Liver (tissue), 10 donors: ENCODE measurements at places on chromosomes 11 and 22. TPM values are rescaled to one million over a fixed set of nuclear protein-coding genes. Genes with fewer than 3 reads are reported as not detected.
A peak's percentile ranks its signal among the peaks of the same experiment; 100 is the strongest.

- no peaks in the 10 kb centered on the region for H3K36me3 ChIP-seq
- no peak for DNase-seq
- H3K27ac ChIP-seq: no peak overlapping the region
- no peak overlapping the region for H3K4me3 ChIP-seq
Observed at GRCh38 chr22:44316393-44317122, 3.8 kb upstream of the SHISAL1 start.

GRCh38 chr22:26122920-26123468 is 46.3 kb upstream of the SEZ6L start:
- H3K27me3 ChIP-seq: peaks cover 5% of the 10 kb centered on the region
- DNase-seq: no peak
- no peak overlapping the region for H3K27ac ChIP-seq

DNA sequence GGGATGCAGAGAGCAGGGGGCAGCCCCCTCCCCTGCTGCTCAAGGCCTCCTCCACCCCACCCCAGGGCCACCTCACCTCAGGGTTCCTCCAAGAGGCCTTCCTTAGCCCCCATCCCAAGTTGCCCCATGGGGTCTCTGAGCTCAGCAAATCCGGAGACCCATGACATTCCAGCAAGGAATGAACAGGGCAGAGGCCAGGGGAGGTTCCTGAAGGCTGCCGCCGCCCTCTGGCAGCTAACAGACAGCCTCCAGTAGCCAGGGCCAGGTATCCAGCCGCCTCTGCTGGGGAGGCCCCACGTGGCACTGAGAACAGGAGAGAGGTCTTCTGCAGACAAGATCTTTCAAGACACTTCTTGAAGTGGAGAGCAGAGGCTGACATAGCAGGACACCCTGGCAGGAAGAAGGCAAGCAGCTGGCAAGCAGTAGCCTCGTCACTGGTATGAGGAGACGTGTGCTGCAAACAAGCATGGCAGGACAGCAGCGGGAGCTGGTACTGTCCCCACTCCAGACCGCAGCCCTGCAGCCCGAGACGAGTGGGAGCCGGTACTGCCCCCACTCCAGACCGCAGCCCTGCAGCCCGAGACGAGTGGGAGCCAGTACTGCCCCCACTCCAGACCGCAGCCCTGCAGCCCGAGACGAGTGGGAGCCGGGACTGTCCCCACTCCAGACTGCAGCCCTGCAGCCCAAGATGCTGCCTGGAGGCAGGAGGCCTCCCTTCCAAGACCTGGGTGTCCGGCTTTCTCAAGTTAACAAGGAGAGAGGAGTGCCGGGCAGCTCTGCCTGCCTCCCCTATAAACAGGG is 190.6 kb downstream of the IGLL1 start:
- H3K36me3 ChIP-seq: no peaks in the 10 kb centered on the region
- H3K4me3 ChIP-seq: no peak overlapping the region
- H3K27ac ChIP-seq: no peak overlapping the region
- no peaks in the 10 kb centered on the region for H3K4me1 ChIP-seq

- no peak for DNase-seq
- no peaks in the 10 kb centered on the region for H3K27me3 ChIP-seq
Observed at GRCh38 chr11:72758304-72758689, 6.1 kb upstream of the ARAP1 start.

- no peak overlapping the region for H3K27ac ChIP-seq
- H3K36me3 ChIP-seq: no peaks in the 10 kb centered on the region
- DNase-seq: no peak
- no peak overlapping the region for H3K4me3 ChIP-seq
Observed at GRCh38 chr11:45399166-45399565, 113.0 kb upstream of the SYT13 start.

Gene MPEG1
- total RNA-seq: 27.2 TPM

GRCh38 chr11:78040691-78041379 is 17.8 kb upstream of the KCTD14 start:
- no peaks in the 10 kb centered on the region for H3K36me3 ChIP-seq
- H3K4me3 ChIP-seq: no peak overlapping the region
- H3K4me1 ChIP-seq: peaks cover 19% of the 10 kb centered on the region
- H3K27me3 ChIP-seq: no peaks in the 10 kb centered on the region

Gene KBTBD3
- total RNA-seq: 1.3 TPM

GRCh38 chr11:92332986-92333385 is 108.4 kb downstream of the FAT3 start:
- no peak for DNase-seq
- peaks cover 10% of the 10 kb centered on the region for H3K4me1 ChIP-seq
- H3K4me3 ChIP-seq: no peak overlapping the region
- no peaks in the 10 kb centered on the region for H3K27me3 ChIP-seq
- no peaks in the 10 kb centered on the region for H3K36me3 ChIP-seq

Gene MUC15
- not detected for total RNA-seq

DNA sequence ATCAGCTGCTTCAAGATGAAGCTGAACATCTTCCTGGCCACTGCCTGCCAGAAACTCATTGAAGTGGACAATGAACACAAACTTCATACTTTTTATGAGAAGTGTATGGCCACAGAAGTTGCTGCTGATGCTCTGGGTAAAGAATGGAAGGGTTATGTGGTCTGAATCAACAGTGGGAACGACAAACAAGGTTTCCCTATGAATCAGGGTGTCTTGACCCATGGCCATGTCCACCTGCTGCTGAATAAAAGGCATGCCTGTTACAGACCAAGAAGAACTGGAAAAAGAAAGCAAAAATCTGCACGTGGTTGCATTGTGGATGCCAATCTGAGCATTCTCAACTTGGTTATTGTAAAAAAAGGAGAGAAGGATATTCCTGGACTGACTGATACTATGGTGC is 22.2 kb upstream of the BIRC3 start:
- H3K4me3 ChIP-seq: no peak overlapping the region
- DNase-seq: no peak
- H3K27ac ChIP-seq: no peak overlapping the region
- no peaks in the 10 kb centered on the region for H3K4me1 ChIP-seq
- no peaks in the 10 kb centered on the region for H3K27me3 ChIP-seq
- H3K36me3 ChIP-seq: no peaks in the 10 kb centered on the region

DNA sequence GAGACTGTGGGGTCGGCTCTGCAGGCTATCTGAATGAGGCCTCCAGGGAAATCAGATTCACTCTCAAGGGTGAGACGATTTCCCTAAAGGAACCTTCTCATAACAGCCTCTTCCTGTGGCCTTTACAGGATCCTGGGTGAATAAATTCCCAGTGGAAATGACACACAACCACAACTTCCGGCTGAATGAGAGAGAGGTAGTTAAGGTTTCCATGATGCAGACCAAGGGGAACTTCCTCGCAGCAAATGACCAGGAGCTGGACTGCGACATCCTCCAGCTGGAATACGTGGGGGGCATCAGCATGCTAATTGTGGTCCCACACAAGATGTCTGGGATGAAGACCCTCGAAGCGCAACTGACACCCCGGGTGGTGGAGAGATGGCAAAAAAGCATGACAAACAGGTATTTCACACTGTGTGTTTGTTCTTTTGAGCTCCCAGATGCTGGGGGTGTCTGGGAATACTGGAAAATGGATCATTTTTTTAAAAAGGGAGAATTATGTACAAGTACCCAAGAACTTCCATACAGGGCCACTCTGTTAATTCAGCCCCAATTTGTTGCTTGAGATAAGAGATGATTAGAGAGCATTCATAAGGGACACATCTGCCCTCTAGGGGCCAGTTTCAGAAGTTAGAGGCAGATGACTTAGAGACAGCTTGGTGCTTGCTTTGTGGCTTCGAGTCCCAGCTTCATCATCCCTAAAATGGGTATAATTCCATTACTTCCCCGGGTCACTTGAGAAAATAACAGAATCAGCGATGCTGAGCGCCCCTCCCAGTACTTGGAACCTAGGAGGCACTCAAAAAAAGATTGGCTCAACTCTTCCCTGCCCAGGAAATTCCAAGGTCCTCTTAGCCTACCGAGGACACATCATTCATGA is 10.2 kb downstream of the SERPIND1 start:
- no peaks in the 10 kb centered on the region for H3K36me3 ChIP-seq
- no peaks in the 10 kb centered on the region for H3K27me3 ChIP-seq
- peak overlapping the region; percentile 90 for H3K27ac ChIP-seq
- H3K4me1 ChIP-seq: peaks cover 80% of the 10 kb centered on the region
- no peak overlapping the region for H3K4me3 ChIP-seq

- H3K36me3 ChIP-seq: no peaks in the 10 kb centered on the region
- no peaks in the 10 kb centered on the region for H3K27me3 ChIP-seq
- no peak for DNase-seq
- no peak overlapping the region for H3K27ac ChIP-seq
- H3K4me3 ChIP-seq: no peak overlapping the region
- H3K4me1 ChIP-seq: no peaks in the 10 kb centered on the region
Observed at GRCh38 chr11:129613071-129613470, 202.6 kb upstream of the TMEM45B start.

DNA sequence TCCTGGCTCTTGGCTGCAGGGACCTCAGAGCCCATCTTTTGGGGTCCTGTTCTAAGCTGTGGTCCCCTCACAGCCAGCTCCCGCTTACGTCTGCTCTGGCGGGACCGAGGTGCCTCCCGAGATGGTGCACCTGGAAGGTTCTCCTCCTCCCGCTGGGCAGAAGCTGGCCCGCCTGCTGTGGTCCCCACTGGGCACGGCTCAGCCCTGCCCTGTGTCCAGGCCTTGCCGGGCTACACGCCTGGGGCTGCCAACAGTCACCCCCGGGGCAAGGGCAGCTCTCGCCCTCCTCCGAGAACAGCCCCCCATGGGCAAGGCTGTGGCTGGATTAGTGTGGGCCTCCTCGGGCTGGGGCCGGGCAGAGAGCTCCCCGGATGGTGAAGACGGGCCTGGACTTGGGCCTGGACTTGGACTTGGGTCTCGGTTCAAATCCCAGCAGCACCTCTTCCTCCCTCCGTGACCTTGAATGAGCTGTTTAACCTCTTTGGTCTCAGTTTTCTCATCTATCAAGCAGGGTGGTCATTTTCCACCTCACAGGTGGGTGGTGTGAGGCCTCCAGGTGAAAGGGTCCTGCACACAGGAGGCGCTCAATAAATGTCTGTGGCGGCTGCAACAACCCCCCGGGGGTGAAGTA is 998 bp downstream of the BAIAP2L2 start:
- no peak overlapping the region for H3K27ac ChIP-seq
- H3K4me3 ChIP-seq: no peak overlapping the region
- no peak for DNase-seq
- peaks cover 14% of the 10 kb centered on the region for H3K4me1 ChIP-seq

DNA sequence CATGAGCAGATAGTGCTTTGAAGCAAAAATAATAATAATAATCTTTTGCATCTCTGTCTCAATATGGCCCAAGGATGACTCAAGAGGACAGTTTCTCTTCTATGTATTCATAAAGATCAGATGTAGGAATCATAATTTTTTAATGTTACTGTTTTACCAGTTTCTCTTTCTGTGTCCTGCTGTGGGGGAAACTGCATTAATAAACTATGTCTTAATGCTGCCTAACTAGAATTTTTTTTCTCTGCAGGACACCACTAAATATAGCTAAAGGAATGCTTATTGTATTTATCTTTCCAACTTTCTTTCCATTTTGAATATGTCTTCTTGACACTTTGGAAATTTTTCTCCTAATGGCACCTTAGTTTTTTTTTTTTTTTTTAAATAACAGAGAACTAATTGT is 6.5 kb downstream of the FJX1 start:
- no peak overlapping the region for H3K4me3 ChIP-seq
- H3K27me3 ChIP-seq: no peaks in the 10 kb centered on the region
- H3K36me3 ChIP-seq: no peaks in the 10 kb centered on the region
- no peak for DNase-seq

DNA sequence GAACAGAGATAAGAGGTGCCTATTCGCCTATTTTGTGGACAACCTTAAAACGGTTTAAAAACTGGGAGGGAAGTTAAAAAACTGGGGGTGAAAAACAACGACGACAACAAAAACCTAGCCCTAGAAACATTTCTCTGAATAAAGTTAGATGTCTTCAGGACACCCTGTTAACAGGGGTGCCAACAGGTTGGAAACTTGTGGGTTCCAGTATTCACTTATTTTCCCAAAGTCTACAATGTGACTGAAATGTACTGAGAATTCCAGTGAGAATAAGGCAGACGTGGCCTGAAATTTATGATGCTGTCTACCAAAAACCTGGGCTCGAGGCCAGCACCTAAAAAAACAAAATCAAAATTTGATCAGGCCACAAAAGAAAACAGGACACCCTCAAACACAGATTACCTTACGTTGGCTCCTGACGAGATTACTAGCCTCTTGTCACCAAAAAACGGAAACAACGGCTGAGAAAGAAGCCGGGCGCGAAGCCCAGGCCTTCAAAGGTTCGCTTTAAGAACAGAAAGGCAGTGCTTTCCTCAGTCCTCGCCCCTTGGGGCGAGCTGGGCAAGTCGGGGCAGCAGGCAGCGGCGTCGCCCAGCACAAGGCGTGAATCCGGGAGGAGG is 906 bp downstream of the CCDC90B start:
- DNase-seq: no peak
- H3K36me3 ChIP-seq: no peaks in the 10 kb centered on the region
- peak overlapping the region; percentile 99 for H3K27ac ChIP-seq
- H3K27me3 ChIP-seq: no peaks in the 10 kb centered on the region
- peaks cover 29% of the 10 kb centered on the region for H3K4me1 ChIP-seq

Gene GPR83
- total RNA-seq: 0.05 TPM

GRCh38 chr22:38299770-38300102 is 17.5 kb downstream of the CSNK1E start:
- no peak overlapping the region for H3K4me3 ChIP-seq
- H3K27ac ChIP-seq: no peak overlapping the region
- H3K36me3 ChIP-seq: no peaks in the 10 kb centered on the region
- H3K4me1 ChIP-seq: peaks cover 11% of the 10 kb centered on the region
- DNase-seq: no peak
- H3K27me3 ChIP-seq: no peaks in the 10 kb centered on the region

GRCh38 chr11:118605116-118605867 is 2.1 kb upstream of the PHLDB1 start:
- DNase-seq: no peak
- peaks cover 9% of the 10 kb centered on the region for H3K4me1 ChIP-seq
- no peak overlapping the region for H3K4me3 ChIP-seq
- no peaks in the 10 kb centered on the region for H3K27me3 ChIP-seq
- peaks cover 21% of the 10 kb centered on the region for H3K36me3 ChIP-seq

DNA sequence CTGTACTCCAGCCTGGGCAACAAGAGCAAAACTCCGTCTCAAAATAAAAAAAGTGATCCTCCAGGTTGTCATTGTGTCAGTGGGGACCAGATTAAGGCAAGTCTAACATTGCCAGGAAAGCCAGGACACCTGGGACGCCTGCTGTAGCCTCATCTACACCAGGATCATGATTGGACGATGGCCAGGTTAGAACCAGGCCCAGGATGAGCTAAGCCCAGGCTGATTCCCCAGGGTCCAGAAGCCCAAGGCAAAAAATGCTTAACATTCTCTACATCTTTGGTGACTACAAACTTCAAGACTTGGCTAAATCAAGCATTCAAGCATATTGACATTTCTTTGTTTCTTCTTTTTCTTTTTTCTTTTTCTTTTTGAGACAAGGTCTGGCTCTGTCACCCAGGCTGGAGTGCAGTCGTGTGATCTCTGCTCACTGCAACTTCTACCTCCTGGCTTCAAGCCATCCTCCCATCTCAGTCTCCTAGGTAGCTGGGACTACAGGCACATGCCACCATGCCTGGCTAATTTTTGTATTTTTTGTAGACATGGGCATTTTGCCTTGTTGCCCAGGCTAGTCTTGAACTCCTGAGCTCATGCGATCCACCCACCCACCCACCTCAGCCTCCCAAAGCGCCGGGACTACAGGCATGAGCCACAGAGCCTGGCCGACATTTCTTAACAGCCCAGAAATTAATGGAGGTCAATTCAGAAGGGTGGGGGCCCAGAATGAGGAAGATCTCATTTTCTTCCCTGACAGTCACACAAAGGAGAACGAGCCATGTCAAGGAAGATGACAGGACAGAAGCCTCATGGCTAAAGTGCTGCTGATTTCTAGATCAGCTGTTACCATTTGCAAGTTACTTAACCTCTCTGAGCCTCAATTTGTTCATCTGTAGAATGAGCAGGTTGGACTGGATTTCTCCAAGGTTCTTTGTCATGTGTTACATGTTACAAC is 12.5 kb upstream of the PTPRJ start:
- no peak for DNase-seq
- H3K4me1 ChIP-seq: no peaks in the 10 kb centered on the region
- H3K4me3 ChIP-seq: no peak overlapping the region
- no peaks in the 10 kb centered on the region for H3K27me3 ChIP-seq
- no peaks in the 10 kb centered on the region for H3K36me3 ChIP-seq
- no peak overlapping the region for H3K27ac ChIP-seq
